ENCODE measurements at places on chromosomes 4 and X.

GRCh38 chr4:6198278-6198677 lies 2.1 kb downstream of the JAKMIP1 start:
- H3K27ac ChIP-seq, result peak overlapping the region; percentile 68
- H3K4me3 ChIP-seq, result peak overlapping the region; percentile 73
- peaks cover 3% of the 10 kb centered on the region for H3K36me3 ChIP-seq
- peaks cover 47% of the 10 kb centered on the region for H3K4me1 ChIP-seq
- no peaks in the 10 kb centered on the region for H3K27me3 ChIP-seq
- DNase-seq, result peak; percentile 30

DNA sequence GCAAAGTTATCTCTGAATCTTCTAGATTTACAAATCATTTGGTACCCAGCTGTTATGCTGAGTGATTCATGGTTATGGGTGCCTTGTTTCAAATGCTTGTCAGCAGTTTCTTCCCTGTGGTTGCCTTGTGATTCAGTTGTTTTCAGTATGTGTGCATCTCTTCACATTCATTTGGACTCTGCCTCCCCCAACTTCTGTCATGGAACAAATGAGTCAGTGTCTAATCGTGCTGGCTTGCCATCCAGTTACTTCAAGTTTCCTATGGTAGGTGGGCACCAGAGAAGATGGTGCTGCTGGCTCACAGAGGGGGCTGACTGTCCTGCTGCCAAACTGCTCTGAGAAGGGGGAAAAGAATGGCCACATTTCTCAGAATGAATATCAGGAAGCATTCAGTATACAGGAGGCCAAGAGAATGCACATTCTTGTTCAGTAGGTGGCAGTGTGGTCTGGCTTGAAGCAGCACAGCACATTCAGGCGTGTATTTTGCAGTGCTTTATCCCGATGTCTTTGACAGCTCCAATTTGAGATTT lies 260.9 kb downstream of the GLUD2 start:
- no peaks in the 10 kb centered on the region for H3K4me1 ChIP-seq
- DNase-seq, result peak; percentile 7
- no peaks in the 10 kb centered on the region for H3K27me3 ChIP-seq
- H3K36me3 ChIP-seq, result no peaks in the 10 kb centered on the region
- H3K27ac ChIP-seq, result no peak overlapping the region

GRCh38 chrX:40039887-40040286 lies 57.9 kb downstream of the BCOR start:
- no peak overlapping the region for H3K27ac ChIP-seq
- no peak for DNase-seq
- no peaks in the 10 kb centered on the region for H3K27me3 ChIP-seq
- H3K4me1 ChIP-seq, result peaks cover 3% of the 10 kb centered on the region
- H3K4me3 ChIP-seq, result no peak overlapping the region

DNA sequence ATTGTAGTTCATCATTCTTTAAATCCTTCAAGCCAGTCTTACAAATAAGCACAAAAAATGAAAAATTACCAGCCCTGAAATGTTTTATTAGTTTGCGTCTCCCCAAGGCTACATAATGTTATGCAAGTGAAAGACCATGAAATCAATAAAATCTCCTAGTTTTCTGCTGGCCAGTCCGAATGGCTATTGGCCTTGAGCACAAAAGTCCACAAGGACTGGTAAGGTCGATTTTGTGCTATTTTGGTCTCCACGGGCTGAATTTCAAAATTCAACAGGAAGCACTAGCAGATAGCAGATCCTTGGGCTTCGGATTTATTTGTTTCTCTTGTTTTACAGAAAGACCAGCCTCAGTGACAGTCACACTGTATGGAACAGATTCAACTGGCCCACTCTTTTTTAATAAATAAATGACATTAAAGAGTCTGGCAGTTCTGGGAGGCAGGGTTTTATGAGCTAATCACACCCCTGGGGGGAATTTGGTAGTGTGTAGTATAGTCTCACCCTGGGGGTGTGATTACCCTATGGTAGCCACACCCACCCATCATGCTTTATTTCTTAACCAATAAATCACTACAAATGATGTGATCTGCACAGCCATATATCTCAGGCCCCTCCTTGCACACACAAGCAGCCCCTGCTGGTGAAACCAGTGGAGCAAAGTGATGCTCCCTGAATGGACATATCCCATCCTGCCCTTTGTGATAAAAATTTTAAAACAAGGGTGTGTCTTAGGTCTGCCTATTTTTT lies 51.1 kb upstream of the TMEM33 start:
- H3K4me3 ChIP-seq, result no peak overlapping the region
- DNase-seq, result no peak
- peaks cover 25% of the 10 kb centered on the region for H3K4me1 ChIP-seq

DNA sequence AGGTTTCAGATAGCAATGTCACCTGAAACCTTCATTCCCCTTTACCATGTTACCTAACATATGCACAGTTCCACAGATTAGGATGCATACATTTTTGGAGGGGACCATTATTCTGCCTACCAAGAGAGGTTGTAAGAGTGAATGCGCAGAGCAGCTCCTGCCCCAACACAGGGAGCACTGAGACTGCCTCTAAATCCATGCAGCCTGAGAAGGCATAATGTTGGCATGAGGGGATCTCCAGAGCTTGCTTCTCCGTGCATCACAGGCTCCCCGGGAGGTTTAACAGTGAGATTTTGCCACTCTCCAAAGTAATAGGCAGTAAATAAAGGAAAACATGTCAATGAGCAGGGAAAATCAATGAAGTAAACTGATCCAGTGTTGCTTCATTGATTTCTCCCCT lies 410.8 kb downstream of the PCDH7 start:
- H3K36me3 ChIP-seq, result no peaks in the 10 kb centered on the region
- no peak overlapping the region for H3K4me3 ChIP-seq
- DNase-seq, result no peak
- H3K4me1 ChIP-seq, result no peaks in the 10 kb centered on the region

- H3K36me3 ChIP-seq, result no peaks in the 10 kb centered on the region
- no peak overlapping the region for H3K4me3 ChIP-seq
- no peaks in the 10 kb centered on the region for H3K4me1 ChIP-seq
Observed at GRCh38 chr4:43345323-43345925, 452.9 kb downstream of the GRXCR1 start.

GRCh38 chr4:13190093-13190721 lies 293.9 kb downstream of the RAB28 start:
- H3K27ac ChIP-seq, result no peak overlapping the region
- no peak for DNase-seq
- no peaks in the 10 kb centered on the region for H3K4me1 ChIP-seq
- no peaks in the 10 kb centered on the region for H3K36me3 ChIP-seq

DNA sequence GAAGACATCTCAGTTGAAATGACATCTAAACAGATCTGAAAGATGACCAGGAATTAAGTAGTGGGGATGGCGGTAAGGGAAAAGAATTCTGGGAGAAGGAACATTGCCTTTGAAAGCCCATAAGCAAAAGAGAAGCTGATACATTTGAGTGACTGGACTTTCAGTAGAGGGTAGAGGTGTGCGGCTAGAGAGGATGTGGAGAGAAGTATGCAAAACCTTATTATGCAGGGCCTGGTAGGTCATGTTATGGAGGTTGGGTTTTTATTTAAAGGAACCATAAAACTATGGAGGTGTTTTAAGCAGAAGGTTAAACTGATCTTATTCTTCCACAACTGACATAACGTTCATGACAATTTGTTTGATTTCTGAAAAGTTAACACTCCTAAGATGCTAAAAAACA lies 36.3 kb downstream of the RPS6KA3 start:
- DNase-seq, result no peak
- H3K4me1 ChIP-seq, result no peaks in the 10 kb centered on the region
- no peak overlapping the region for H3K4me3 ChIP-seq
- no peak overlapping the region for H3K27ac ChIP-seq
- no peaks in the 10 kb centered on the region for H3K27me3 ChIP-seq
- H3K36me3 ChIP-seq, result peaks cover 37% of the 10 kb centered on the region

GRCh38 chrX:47093248-47093647 lies 15.0 kb downstream of the RGN start:
- no peaks in the 10 kb centered on the region for H3K36me3 ChIP-seq
- H3K4me3 ChIP-seq, result no peak overlapping the region
- no peak overlapping the region for H3K27ac ChIP-seq
- DNase-seq, result peak; percentile 13
- no peaks in the 10 kb centered on the region for H3K4me1 ChIP-seq

DNA sequence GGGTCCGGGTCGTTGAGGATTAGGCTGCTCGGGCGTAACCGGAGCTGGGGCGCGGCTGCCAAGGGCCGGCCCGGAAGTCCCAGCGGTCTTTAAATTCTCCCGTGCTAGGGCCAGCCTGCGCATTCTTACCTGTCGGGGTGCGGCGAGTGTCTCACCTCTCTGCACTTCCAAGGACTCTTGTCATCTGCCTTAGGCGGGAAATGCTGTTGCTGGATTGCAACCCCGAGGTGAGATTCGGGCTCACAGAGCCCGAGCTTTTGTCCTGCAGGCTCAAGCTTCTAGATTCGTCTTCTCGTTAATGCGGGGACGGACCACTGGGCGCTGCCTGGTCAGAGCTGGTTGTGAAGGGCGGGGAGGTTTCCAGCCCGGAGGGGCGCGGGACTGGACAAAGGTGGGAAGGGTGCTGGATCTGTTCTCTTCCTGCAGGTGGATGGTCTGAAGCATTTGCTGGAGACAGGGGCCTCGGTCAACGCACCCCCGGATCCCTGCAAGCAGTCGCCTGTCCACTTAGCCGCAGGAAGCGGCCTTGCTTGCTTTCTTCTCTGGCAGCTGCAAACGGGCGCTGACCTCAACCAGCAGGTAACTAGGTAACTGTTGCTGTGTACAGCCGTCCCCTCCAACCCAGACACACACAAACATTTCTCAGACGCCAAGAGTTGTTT lies at the start of gene ANKRD37:
Gene ANKRD37, plus strand, starts transcription at position 118 of the 662 bp plus-strand sequence. Its CDS starts 83 bp downstream, at position 201.
- no peaks in the 10 kb centered on the region for H3K27me3 ChIP-seq
- peak within 1 kb of the TSS; percentile 99 for H3K4me3 ChIP-seq

DNA sequence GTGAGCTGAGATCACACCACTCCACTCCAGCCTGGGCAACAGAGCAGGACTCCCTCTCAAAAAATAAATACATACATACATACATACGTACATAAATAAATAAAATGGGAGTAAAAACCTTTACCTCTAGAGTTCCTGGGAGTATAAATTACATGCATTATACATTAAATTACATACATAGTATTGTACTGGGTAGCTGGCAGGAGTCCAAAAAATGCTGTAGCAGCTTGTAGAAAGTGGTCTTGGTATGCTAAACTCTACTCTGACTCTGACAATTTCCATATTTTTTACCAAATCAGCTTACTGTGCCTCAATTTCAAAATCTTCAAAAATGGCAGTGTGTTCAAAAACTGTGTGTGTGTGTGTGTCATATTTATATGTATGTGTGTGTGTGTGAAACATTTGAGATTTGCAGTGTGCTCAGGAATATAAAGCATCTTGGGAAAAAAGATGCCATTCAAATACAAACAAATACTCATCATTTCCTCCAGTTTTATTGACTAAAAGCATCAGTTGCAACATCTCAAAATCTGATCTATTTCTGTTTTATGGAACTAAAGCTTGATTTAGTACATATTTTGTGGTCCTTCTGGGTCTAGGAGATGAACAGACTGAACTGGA lies 171.7 kb downstream of the SHROOM3 start:
- H3K27me3 ChIP-seq, result peaks cover 1% of the 10 kb centered on the region
- H3K36me3 ChIP-seq, result no peaks in the 10 kb centered on the region
- no peak for DNase-seq
- H3K4me1 ChIP-seq, result no peaks in the 10 kb centered on the region
- no peak overlapping the region for H3K4me3 ChIP-seq

- H3K36me3 ChIP-seq, result no peaks in the 10 kb centered on the region
Observed at GRCh38 chr4:128502818-128503527, 215.4 kb upstream of the PGRMC2 start.

GRCh38 chrX:23341452-23341851 lies 6.8 kb downstream of the PTCHD1 start:
- no peak overlapping the region for H3K4me3 ChIP-seq
- DNase-seq, result no peak
- H3K36me3 ChIP-seq, result no peaks in the 10 kb centered on the region
- H3K4me1 ChIP-seq, result no peaks in the 10 kb centered on the region
- H3K27ac ChIP-seq, result no peak overlapping the region
- H3K27me3 ChIP-seq, result no peaks in the 10 kb centered on the region

DNA sequence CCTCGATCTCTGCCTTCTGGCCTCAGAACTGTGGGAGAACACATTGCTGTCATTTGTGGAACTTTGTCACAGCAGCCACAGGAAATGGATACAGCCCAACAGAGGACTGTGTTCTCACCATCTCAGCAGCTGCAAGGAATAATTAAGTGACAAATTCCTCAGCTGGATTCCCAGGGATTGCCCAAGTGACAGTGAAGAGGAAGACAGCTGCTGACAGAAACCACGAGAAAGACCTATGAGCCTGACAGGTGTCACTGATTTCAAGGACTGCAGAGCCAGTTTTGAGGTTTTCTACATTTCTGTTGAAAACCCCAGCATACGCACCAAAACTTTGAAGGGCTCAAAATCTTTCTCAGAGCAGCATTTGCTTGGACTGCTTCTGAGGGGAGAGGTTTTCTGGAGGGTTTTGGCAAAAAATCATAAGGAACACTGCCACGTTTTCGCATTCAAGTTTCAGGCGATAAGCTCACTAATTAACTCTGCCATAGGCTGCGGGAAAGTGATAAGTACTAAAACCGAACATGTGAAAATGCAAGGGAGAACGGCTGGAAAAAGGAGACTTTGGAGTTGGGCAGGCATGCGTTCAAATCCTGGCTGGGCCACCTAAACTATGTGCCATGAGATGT lies 88.8 kb downstream of the DRD5 start:
- DNase-seq, result no peak
- no peaks in the 10 kb centered on the region for H3K36me3 ChIP-seq
- H3K4me1 ChIP-seq, result no peaks in the 10 kb centered on the region

DNA sequence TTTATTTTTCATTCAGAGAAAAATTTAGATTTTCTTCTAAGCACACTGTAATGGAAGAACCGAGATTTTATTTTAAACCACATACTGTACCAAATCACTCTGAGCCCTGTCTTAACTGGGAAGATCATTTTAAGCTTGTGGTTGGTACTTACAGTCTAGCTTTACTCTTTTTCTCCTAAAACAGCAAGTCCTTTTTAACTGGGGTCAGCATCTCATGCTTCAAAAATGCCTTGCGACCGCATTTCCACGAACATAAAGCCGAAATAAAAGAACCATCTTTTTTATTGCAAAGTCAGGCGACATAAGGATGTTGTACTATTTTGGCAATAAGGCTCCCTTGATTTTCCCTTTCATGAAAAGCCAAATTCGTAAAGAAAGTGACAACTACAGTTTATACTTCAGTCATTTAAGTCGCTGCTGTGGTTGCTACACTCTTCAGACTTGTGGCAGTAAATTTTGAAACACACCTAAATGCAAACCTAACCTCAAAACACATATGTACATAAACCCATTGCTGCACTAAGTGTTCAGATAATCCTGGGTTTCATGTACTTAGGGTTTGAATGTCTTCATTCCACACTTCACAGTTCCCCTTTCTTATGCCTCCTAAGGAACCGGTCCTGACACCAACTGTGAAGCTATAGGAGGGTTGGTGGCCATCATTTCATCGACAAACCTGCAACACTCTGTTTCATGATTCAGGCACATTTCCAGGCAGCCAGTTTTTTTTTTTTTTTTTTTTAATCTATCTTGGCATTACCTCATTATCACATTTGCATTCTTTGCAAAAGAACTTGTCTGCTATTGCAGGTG lies 3.0 kb downstream of the STOX2 start:
- no peak overlapping the region for H3K27ac ChIP-seq
- H3K36me3 ChIP-seq, result no peaks in the 10 kb centered on the region
- DNase-seq, result no peak
- H3K27me3 ChIP-seq, result peaks cover 25% of the 10 kb centered on the region
- peaks cover 9% of the 10 kb centered on the region for H3K4me1 ChIP-seq

- peaks cover 91% of the 10 kb centered on the region for H3K4me1 ChIP-seq
- DNase-seq, result peak; percentile 93
- peak overlapping the region; percentile 76 for H3K4me3 ChIP-seq
- peak overlapping the region; percentile 82 for H3K27ac ChIP-seq
Observed at GRCh38 chrX:65697915-65698796, 30.7 kb downstream of the MSN start.

All from CD4-positive, CD25-positive, alpha-beta regulatory T cell (primary cell).